CD8-positive, alpha-beta T cell (primary cell): ENCODE measurements at places on chromosomes 5 and 9.
A peak's percentile ranks its signal among the peaks of the same experiment; 100 is the strongest.

- DNase-seq = no peak
Measured at GRCh38 chr5:40627706-40628105, 52.0 kb upstream of the PTGER4 start.

DNA sequence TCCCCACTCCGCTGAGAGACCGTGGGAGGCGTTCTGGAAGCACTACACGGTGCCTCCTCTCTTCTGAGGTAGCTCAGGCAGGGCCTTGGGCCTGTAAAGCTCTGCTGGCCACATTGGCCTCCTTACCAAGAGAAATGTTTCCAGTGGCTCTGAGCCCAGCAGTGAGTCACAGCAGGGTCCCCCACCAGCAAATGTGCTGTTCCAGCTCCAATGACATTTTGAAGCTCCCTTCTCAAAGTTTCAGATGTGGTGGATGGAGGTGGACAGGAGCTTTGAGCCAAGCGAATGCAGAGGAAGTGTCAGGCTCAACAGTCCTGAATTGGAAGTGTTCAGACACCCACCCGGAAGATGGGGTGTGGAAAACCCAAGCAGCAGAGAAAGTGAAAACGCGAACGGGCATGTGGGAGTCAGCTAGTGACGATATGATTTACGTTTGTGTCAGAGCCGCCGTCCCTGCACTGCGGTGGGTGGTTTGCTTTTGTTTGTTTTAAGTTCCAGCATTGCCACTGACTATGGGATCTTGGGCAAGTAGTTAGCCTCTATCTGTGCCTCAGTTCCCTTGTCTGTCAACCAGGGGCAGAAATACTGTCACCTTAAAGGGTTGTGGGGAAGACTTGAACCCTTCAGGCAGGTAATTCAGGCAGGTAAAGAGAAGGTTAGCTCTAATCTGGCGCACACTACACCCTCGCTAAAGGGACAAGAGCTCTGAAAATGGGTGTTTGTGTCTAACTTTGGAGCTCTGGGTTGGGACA is 38.2 kb downstream of the C5orf15 start:
- peak; percentile 29 for DNase-seq

DNA sequence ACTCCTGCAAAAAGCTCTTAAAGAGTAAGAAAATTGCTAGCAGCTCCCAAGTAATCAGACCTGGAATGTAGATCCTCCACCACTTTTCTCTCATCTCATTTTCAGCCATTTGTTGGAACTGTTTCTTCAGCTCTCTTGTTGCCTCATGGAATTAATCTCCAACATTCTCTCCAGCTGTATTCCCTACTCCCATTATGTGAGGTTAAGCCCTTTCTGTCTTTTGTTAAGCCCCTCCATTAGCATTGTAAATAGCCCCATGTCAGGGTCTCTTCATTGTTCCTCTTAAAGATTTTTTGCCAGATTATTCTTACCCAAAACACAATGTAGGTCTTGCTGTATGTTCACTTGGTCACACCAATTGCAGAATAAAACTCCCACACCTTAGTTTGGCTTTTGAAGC is 119.8 kb downstream of the PLPPR1 start:
- DNase-seq = no peak

DNA sequence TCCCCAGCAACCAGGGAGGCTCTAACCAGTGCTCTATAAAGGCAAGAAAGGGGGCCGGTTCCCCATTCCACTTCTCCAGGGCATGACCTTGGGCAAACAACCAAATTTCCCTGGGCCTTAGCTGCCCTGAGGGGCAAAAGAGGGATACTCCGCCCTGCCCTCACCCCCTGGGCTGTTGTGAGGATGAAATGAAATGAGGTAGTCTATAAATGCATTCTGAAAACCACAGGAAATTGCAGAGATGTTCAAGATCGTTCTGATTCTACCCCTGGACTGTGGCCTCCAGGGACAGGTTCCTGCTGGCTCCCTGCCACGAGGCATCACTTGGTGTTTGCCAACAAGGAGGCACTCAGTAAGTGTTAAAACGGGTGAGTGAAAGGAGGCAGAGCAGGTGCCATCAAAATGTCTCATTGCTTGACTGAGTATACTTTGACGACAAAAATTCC is 5.7 kb downstream of the RAPGEF1 start:
- DNase-seq = peak; percentile 44

DNA sequence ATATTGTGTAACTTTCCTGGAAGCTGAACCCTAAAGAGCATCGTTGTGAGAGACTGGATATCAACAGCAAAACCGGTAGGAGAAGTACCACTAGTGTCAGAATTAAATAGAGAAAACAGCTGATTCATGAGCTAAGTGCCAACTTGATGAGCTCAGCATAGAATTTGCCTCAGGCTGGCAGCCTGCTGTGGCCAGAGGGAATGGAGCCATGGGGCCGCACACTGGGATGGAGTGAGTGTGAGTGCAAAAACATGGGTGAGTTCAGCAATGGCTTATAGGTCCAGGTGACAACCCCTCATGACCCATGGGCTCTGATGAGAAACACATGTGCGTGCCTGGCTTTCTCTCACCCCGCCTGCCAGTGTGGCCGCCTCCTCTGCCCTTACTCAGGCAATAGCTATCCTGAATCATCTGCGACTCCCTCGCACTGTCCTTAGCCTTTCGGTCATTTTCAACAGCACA is 25.4 kb downstream of the ADAMTS16 start:
- no peak for DNase-seq
